B cell (primary cell): ENCODE measurements at places on chromosomes 5 and 9. TPM values are rescaled to one million over a fixed set of nuclear protein-coding genes. Genes with fewer than 3 reads are reported as not detected.

Gene ADAMTS19
- total RNA-seq = not detected in 2 replicates

Gene HSD17B3
- total RNA-seq = not detected in 2 replicates

Gene PTGS1
- total RNA-seq = 9.5 and 10.4 TPM in 2 replicates

- no peak overlapping the region for H3K27ac ChIP-seq
- H3K4me3 ChIP-seq = no peak overlapping the region
- H3K27me3 ChIP-seq = peaks cover 4% of the 10 kb centered on the region
- H3K4me1 ChIP-seq = no peaks in the 10 kb centered on the region
Measured at GRCh38 chr9:84189904-84190303, 150.7 kb downstream of the SLC28A3 start.
